ENCODE measurements at places on chromosomes 11 and 22.

GRCh38 chr11:7489376-7489775, 4.1 kb downstream of the OLFML1 start:
- no peak for DNase-seq

DNA sequence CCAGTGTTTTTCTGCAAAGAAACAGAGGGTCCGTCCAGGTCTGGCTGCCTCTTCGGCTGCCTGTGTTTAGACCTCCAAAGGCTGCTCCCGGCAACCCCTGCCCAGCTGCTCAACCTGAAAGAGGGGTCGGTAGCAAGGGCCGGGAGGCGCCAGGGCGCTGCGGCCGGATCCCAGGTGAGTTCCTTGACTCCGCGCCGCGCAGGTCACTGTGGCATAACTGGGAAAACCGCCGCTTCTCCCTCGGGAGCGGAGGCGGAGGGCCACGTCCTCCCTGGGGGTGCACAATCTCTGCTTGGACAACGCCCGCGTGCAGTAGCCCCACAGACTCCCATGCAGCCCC, 1.0 kb upstream of the BRSK2 start:
- DNase-seq = no peak

DNA sequence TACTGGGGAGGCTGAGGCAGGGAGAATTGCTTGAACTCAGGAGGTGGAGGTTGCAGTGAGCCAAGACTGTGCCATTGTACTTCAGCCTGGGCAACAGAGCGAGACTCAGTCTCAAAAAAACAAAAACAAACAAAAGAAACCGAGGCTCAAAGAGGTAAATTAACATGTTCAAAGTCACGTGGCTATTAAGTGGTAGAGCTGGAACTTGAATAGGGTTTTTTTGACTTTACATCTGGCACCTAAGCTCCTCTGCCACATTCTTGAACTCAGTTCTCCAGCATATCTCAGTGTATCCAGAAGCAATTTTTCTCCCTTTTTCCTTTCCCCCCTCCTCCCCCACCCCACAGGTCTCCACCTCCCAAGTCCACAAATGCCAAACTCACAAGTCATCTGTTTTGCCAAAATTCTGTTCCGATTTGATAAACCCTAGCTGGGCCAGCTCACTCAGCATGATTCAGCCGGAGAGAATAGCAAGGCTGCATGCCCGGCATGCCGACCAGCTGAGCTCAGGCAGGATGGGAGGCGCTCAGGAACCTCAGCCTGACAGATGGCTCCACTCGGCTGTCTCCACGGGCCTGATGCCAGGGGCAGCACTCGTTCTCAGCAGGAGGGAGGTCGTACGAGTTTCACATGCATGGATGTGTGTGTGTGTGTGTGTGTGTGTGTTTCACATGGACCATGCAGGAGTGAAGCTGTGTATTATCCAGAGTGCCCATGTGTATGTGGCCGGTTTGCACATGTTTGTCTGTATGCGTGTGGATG, 63.2 kb upstream of the RRAS2 start:
- peak; percentile 98 for DNase-seq

GRCh38 chr11:107182978-107183377, 164.7 kb upstream of the GUCY1A2 start:
- DNase-seq = no peak
